MV-4-11 (cell line): ENCODE measurements at places on chromosomes 11 and 22.

GRCh38 chr11:37230865-37231264, 632.8 kb upstream of the RAG2 start:
- DNase-seq: no peak

- DNase-seq: no peak
These were observed 18.2 kb downstream of the TEAD1 start for GRCh38 chr11:12692229-12693075.

DNA sequence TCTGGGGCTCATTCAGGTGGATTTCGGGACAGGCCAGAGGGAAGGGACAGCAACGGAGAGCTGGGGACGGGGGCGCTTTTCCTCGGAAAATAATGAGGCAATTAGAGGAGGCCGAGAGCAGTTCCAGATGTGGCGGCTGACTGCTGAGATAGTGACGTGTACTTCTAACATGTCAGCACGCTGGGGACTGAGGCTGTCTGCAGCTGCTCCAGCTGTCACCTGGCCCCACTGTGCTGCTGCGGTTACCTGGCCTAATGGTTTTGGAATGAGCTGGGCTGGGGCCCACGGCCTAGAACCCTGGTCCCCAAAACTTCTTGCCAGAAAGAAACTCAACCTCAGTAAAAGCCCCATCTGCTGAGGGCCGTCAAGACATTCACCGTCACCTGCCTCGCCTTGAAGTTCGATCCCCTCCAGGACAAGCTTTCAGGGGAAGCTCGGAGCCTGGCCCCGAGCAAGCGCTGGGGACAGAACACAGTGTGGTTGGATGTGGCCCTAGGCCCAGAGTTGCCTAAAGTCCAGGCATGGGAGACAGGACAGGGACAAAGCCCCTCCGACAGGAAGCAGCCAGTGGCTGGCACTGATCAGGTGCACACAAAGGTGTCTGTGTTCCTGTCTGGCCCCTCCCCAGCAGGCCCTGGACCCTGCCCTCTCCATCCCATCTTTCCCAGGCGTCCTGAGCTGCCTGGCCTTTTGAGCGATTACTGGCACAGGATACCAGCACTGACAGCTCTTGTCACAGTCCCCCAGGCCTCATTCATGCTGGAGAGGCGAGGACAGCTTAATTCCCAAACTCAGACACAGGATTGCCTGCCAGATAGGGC, 22.1 kb downstream of the RPUSD4 start:
- DNase-seq: no peak

DNA sequence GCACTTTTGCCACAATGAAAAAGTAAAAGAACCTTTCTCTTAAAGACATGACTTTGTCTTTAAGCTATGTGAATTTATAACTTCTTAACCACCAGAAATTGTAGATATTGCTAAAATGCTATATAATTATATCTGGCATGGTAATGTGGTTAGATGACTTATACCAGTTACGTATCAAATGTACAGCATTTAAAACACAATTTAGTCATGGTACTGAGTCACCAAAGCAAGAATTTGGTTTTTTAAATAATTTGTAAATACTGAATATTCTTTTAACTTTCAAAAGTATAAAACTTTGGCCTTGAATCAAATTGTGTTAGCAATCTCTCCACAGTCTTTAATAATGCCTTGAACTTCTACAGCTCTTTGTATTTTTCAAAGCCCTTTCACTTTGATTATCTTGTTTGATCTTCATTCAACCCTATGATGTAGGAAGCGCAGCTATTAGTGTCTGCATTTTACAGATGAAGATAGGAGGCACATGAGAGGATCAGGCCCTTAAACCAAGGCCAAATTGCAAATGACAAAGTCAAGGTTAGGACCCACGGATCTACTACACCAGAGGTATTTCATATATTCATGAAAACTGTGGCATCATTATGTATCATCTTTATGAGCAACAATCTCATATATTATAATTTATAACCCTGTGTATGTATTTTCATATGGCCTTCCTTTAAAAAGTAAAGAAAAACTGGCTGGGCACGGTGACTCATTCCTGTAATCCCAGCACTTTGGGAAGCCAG, 4.4 kb upstream of the SYTL2 start:
- no peak for DNase-seq
